ENCODE measurements at places on chromosomes 4 and X.

- DNase-seq, result no peak
These were observed 37.5 kb downstream of the ZFX start for GRCh38 chrX:24186986-24187385.

GRCh38 chrX:119971184-119971583 is 27.6 kb upstream of the NKAP start:
- no peak for DNase-seq

DNA sequence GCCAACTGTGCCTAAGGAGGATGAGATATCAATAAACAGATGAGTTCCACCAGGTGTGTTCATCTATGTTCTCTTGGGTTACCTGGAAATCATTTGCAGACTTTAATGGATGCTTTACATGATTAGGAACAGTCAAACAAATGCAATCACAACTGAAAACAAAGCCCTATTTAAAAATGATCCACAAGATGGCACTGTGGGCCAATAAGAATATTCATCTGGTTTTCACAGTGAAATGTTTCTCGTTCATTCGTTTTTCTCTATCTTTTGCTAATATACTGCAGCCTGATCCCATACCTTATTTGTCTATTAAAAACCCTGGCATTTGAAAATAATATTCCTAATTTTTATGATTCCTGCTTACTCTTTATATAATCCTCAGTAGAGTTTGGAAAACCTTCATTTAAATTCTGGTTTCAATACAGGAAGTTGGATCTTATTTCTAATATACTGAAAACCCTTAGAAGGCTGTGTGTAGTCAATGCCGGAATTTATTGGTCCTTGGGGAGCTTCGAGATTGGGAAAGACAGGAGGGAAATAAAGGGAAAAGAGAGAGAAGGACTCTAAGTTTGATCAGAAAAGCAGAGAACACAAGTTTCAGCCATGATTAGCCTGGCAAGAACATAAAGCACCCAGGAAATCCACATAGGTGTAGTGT is 63.8 kb upstream of the TAPT1 start:
- DNase-seq, result no peak

- no peak for DNase-seq
These were observed 13.6 kb downstream of the SOD3 start for GRCh38 chr4:24808955-24809354.

DNA sequence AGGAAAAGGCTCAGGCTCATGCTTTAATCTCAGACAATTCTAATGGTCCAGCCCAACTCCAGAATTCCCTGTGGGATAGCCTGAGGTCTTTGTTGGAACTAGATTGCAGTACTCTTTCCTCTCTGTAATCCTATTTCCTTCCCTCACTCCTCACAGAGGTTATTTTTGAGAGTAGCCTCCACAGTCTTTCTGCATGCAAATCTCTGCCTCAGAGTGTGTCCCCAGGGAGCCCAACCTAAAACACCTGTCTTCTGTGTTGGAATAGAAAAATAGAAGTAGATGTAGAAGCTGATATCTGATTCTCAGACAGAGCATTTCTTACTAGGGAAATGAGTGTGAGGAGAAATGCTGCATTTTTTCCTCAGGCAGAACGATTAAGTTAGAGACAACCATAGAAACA is 915.5 kb upstream of the EPHA5 start:
- no peak for DNase-seq

- no peak for DNase-seq
These were observed 5.7 kb downstream of the ARL13A start for GRCh38 chrX:100975212-100975611.

DNA sequence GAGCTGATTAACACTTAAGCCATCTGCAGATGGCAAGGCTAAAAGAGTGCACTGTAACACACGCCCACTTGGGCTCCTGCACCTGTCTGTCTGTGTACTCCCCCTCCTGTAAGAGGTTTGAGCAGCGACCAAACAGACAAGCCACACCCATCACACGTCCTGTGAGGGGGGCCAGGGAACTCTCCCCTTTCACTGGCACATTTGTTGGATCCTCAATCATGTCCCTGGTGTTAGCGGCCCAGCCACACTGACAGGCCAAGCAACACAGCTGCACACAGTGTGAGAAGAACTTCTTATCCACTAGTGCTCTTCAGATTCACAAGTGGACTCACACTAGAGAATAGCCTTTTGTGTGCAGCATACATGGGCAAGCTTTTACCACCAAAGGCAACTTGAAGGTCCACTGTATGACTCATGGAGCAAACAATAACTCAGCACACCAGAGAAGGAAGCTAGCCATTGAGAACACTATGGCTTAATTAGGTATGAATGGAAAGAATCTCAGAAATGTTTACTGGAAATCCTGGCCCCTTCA is 29.1 kb upstream of the UTP14A start:
- DNase-seq, result peak; percentile 27

DNA sequence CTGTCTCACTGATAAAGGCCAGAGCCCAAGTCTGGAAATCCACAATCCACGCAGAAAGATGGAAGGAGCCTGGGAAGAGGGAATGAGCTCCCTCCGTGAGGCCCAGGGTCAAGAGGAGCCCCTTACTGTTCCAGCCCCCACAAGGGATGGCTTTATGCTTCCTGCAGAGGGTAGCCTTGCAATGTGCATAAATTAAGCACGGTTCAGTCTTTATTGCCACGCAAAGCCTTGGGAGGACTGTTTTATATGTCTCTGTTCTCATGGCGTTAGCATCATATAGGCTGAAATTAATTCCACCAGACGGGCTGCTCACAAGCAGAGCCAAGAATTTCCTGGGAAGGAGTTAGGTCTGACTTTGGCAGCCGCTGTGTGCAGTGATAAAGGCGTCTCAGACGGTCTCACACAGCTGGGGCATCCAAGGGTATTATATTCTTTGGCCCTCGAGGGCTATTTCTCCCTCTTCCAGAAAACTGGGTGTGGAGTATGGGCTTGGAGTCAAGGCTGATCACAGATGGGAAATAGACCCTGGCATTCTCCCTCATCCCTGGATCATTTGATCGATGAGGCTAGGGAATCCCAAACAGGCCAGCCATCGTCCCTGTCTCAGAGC is 38.5 kb downstream of the CYTL1 start:
- no peak for DNase-seq

GRCh38 chrX:74911494-74911893 is 13.8 kb downstream of the NEXMIF start:
- DNase-seq, result no peak

Measured in H9 (cell line).